HepG2 (cell line): ENCODE measurements at places on chromosomes 16 and 17. TPM values are rescaled to one million over a fixed set of nuclear protein-coding genes. Genes with fewer than 3 reads are reported as not detected.

DNA sequence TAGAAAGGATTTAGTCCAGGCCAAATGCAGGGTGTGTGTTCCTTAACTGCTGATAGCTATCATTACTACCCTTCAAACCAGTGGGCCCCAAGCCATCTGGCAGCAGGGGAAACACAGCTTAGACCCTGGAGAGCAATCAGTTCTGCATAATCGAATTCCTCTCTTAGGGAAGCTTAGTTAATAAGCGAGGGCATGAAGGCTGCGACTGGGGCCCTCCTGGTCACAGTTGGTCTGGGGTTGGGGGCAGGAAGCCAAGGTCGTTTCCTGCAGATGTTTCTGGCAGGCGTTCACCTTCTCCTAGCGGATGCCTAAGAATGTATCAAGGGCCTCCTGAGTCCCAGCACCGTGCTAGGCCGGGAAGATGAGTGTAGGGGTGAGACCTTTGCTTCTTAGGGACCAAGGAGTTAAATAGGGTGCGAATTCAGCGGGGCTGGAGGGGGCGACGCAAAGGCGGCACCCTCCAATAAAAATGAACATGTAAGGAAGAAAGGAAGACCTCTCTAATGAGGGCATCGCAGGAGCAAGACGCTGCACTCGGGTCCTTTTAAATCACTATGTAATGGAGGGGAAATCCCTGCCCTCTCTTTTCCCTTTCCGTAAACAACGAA is 16.5 kb upstream of the EEF2K start:
- no peak for DNase-seq

- DNase-seq, result no peak
These were observed 208.2 kb downstream of the FTO start for GRCh38 chr16:53912155-53912554.

- DNase-seq, result no peak
These were observed 88.5 kb downstream of the KCNJ12 start for GRCh38 chr17:21464611-21465021.

GRCh38 chr16:58306327-58306726 is 11.5 kb upstream of the PRSS54 start:
- peak; percentile 15 for DNase-seq

- DNase-seq, result no peak
These were observed 97.9 kb upstream of the ZNF750 start for GRCh38 chr17:82937411-82938371.

DNA sequence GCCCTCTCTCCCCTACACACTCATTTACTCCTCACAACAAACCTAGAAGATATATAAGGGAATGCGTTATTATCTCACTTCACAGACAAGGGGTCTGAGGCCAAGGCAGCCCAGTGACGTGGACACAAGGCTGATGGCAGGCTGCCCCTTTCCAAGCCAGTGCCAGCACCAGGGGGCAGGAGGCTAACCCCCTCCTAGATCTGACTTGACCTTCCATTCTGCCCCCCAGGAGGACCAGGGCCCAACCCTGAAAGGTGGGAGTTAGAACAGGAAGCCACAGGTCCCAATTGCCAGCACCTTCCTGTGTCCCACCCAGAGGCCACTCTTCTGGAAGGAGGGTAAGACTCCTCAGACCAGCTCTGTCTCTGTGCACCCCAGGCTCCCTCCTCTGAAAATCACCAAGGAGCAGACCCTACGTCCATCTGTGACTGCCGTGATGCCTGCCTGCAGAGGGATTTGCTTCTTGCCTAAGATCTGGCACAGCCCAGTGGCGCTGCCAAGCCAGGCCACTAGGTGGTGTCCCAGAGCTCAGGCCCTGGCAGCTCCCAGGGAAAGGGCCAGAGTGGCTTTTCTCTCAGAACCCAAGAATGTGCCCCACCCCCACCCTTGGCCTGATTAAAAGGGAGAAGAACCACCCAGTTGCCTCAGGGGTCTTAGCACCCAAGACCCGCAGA is 42.4 kb upstream of the MRPS23 start:
- DNase-seq, result peak; percentile 84

GRCh38 chr17:80252871-80253270 is 7.8 kb upstream of the RNF213 start:
- no peak for DNase-seq

- no peak for DNase-seq
These were observed 5.1 kb upstream of the PITPNM3 start for GRCh38 chr17:6561446-6561845.

The ZP2 gene
- polyA plus RNA-seq, result not detected in 2 replicates

The ATP6V0C gene
- 20.1 and 21.1 TPM in 2 replicates for polyA plus RNA-seq

The ETV4 gene
- polyA plus RNA-seq, result 330 and 361 TPM in 2 replicates

The MAPK7 gene
- 5.9 and 6.4 TPM in 2 replicates for polyA plus RNA-seq
